ENCODE measurements at places on chromosomes 4 and X.
A peak's percentile ranks its signal among the peaks of the same experiment; 100 is the strongest.

DNA sequence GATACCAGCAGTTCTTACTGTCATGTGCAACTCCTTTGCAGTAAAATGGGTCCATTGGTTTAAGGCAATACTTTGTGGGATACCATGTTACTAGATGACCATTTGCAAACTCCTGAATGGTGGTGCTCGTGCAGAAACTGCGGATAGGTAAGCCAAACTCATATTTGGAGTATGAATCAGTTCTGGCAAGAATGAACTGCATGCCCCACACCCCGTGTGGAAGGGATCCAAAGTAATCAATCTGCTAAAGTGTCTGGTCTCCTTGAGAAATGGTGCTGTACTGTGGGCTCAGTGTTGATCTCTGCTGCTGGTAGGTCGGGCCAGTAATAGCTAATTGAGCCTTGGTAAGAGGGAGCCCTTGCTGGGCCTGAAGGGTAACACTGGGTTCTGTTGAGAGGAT lies 4.2 kb upstream of the TAB3 start:
- DNase-seq = no peak

- DNase-seq = peak; percentile 51
Measured at GRCh38 chrX:48972220-48973164, 848 bp upstream of the KCND1 start.

- peak; percentile 87 for DNase-seq
Measured at GRCh38 chrX:136880452-136881013, at the start of gene RBMX. RBMX (minus strand) TSS chrX:136880725; CDS start chrX:136879427, 1,298 bp downstream.

GRCh38 chr4:9762823-9763475 lies 18.5 kb upstream of the DRD5 start:
- DNase-seq = peak; percentile 51

DNA sequence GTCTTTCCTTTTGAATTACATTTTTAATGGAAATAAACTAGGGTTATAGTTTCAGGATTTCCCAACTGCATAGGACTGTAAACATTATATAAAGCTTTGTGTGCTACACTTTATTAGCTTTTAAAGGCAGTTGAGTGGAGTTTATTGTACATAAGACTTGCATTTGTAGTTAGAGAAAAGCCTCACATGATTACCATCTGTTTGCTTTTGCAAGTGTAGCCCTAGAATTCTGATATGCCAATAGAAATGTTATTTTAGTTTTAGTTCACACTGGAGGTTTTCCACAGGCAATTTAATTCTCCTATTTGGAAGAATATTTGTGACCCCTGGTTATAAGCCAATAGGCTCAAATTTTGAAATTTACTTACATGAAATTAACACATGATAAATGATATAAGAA lies 41.3 kb upstream of the ANK2 start:
- no peak for DNase-seq

DNA sequence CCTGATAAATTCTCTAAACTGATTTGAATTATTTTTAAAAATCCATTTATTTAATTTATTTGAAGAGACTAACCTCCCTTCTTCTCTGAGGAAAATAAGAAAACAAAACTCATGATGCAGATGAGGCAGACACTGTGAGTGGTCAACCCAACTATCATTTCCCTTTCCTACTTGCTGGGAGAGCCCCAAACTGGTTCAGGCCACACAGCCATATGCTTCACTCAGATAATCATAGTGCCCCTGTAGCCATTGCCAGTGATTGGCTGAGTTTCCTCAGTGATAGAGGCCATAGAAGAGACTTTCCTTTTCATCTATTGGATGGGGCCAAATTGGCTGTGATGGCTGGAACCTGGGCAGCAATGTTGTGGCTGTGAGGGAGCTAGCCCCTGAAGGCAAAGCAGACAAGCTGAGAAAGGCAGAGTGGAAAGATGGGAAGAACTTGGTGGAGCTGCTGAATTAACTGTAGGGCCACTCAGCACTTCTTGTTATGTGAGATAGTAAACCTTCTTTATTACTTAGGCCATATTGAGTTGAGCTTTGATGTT lies 49.8 kb downstream of the RAB33B start:
- no peak for DNase-seq

GRCh38 chrX:119817130-119817690 lies 25.8 kb upstream of the RPL39 start:
- no peak for DNase-seq

DNA sequence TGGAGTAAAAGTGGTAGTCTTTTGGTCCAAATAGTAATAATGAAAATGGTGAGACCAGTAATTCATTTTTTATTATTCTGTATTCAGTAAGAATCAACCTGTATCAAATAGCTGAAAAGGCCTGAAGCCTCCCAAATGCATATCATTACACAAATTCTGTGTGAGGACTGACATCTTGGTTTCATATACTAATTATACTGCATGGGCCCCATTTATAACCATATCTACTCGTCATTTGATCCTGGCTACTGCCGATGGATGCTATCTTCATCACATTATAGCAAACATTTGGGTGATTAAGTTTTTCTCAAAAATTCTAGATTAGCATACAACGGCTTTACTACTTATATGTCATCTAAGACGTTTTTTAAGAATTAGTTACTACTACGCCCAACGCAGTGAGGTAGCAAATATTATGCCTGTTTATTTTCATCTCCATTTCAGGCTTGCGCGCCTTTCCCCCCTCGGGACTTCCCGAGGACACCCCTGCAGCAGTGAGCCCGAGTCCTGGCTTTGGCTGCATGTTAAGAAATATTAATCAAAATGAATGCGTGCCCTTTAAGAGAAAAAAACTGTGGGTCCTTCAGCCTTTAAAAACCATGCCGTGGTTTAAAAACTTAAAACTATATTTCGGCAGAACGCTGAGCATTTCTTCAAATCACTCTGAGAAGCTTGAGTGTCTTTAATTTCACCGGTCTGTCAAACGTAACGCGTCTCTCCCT lies 814 bp upstream of the MMAA start:
- peak; percentile 25 for DNase-seq

DNA sequence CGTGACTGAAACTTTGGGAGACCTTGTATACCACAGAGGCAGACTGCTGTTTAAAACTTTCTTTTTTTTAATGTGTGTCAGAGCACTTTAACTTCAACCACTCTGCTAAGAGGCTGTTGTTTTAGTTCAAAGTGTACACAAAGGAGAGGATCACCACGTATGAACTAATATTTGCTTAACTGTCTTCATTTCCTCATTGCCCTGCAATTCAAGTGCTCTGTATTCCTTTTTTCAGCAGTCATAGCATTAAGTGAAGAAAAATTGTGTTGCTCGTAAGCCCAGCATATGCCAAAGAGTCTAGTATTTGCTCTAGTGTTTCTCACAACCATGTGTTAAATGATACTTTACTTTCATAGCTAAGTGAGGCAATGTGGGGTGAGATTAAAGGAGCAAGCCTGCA lies 63.0 kb upstream of the HHIP start:
- DNase-seq = no peak

DNA sequence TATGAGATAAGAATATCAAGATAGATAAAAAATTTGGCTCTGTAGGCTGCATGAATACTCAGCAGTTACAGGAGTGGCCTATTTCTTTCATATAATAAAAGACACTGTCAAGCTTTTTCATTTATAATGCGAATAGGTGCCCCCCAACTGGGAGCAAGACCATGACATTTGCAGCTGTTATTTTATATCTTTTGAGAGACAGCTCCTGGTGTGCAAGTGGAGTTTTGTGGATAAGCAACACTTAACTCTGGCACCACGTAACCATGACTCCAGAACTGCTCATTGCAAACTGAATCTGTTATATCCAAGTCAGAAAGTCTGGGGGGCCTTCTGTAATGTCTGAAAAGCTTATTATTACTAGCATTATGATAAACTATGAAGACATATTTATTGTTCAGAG lies 1372.4 kb downstream of the C4orf33 start:
- no peak for DNase-seq

DNA sequence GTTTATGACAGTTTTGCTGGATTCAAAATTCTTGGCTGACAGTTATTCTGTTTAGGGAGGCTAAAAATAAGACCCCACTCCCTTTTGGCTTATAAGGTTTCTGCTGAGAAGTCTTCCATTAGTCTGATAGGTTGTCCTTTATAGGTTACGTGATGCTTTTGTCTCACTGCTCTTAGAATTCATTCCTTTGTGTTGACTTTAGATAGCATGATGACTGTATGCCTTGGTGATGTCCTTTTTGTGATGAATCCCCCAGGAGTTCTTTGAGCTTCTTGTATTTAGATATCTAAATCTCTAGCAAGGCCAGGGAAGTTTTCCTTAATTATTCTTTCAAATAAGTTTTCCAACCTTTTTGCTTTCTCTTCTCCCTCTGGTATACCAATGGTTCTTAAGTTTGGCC lies 36.4 kb downstream of the DCLK2 start:
- DNase-seq = no peak

DNA sequence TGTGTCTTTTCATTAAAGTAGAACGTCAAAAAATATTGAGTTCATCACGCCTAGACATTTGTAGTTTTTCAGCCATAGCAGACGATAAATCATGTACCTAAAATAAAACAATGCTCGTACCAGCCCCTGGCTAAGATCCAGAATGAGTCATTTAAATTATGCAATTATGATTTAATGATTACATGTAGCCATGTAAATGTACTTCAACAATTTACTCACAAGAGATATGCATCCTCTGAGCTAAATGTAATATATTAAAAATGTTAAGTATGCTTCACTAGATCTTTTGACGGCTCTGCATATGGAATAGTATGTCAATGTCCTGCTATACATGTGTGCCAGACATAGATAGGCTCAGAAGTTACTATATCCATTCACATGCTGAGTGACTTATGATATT lies 1077.8 kb downstream of the ARAP2 start:
- no peak for DNase-seq

DNA sequence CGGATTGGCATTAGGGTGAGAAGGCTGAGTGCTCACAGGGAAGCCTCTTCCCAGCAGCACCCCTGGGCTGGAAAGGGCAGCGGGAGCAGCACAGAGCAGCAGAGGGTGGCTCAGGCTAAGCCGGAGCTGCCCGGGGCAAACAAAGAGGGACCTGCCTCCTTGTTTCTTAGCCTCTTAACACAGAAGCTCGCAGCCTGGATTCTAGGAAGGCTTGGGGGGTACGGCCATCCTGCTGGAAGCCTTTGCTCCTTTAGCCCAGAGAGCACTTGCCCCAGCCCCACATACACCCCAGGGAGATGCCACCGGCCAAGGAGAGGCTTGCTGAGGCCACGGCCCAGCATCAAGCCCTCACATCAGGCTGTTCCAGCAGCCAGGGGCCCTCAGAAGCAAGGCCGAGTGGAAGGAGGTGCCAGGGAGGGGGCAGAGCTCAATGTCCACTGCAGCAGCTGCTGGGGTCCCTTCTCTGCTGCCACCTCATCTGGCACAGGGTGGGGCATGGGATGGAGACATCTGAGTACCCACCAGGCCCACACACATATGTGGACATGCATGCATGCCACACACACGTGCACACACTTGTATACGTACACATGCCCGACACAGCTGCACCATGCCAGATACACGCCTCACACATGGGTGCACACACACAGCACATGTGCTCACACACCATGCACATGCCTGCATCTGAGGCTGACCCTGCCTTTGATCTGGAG lies 20.3 kb upstream of the SPON2 start:
- no peak for DNase-seq

DNA sequence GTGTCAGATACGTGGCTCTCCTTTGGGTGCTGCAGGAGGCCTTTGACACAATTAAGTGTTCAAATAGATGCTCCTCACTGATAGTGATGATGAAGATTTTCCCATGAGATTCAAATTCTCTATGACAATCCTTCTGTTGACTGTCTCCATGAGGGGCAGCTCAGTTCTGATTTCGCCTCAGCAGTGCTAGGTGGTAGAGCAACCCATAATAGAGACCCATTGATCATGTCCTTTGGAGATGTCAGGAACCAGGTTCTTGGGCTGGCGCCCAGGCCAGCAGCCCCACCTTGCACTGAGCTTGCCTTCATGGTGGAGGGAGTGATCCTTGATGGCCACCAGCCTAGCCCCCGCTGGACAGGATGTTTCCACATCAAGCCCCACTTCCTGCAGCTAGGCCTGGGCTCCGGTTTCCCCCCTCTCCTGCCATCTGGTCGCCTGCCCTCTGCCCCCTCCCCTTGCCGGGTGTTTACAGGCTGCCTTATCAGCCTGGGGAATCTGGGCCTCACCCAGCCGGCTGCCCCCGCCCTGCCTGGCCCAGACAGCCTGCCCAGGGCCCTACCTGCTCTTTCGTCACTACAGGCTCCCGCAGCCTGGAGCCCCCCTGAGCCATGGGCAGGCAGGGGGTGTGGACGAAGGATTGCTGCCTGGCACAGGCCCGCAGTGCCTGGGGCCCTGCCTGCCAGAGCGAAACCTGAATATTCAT lies 12.6 kb downstream of the ELF4 start:
- DNase-seq = no peak

DNA sequence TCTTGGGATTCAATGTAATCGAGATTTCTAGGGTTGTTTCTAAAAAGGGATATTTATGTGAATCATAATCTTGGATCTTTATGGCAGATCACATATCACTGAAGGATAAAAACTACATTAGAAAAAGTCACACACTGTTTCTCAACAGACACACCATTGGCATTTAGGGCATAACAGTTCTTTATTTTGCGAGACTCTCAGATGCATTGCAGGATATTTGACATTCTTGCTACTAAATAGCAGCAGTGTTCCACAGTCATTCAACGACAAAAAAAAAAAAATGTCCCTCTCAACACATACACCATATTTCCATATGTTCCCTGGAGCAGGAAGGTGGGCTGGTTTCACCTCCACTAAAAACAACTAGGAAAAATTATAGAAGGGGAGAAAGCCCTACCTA lies 243.4 kb upstream of the PCDH18 start:
- DNase-seq = no peak

- DNase-seq = peak; percentile 18
Measured at GRCh38 chr4:120071192-120071795, 4.6 kb upstream of the MAD2L1 start.

- DNase-seq = no peak
Measured at GRCh38 chr4:87399148-87399547, 8.2 kb upstream of the HSD17B11 start.

GRCh38 chrX:39734174-39734776 lies 363.5 kb downstream of the BCOR start:
- DNase-seq = no peak

DNA sequence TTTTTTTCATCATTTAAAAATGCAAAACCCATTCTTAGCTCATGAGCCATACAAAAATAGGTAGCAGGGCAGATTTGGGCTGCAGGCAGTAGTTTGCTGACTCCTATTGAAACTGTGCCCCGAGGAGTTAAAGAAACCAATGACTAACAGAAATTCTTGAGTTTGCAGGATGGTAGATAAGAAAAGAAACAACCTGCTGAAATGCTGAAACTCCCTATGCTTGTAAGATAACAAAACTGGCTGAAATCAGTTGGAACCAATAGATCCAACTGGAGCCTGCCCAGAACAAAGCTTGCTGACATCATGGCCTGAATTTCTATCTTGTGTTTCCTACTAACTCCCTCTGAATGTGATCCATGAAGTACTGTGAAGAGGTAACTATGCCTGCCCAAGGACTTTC lies 68.6 kb downstream of the ANOS1 start:
- no peak for DNase-seq

- no peak for DNase-seq
Measured at GRCh38 chr4:35697210-35697736, 547.0 kb downstream of the ARAP2 start.

GRCh38 chr4:184757810-184758209 lies 23.9 kb upstream of the CENPU start:
- no peak for DNase-seq
